ENCODE measurements at places on chromosomes 5 and 9. TPM values are rescaled to one million over a fixed set of nuclear protein-coding genes. Genes with fewer than 3 reads are reported as not detected.

DNA sequence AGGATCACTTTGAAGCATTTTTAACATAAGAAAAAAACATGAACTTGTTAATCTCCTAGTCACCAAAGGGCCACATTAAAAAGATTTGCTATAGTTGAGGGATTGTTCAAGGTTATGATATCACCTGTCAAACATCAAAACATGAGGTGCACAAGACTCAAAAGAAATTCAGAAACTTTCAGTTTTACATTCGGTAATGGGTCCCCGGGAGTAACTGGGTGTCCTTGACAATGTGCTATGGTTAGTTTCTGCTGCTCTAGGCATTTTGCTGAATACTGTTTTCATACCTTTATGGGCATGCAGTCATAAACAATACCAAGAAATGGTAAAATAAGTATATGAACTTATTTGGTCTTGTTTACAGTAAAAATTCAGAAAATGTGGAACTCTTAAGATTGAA lies 92.8 kb upstream of the EDIL3 start:
- DNase-seq: no peak

- no peak for DNase-seq
Observed at GRCh38 chr5:67817652-67818051, 397.9 kb upstream of the PIK3R1 start.

DNA sequence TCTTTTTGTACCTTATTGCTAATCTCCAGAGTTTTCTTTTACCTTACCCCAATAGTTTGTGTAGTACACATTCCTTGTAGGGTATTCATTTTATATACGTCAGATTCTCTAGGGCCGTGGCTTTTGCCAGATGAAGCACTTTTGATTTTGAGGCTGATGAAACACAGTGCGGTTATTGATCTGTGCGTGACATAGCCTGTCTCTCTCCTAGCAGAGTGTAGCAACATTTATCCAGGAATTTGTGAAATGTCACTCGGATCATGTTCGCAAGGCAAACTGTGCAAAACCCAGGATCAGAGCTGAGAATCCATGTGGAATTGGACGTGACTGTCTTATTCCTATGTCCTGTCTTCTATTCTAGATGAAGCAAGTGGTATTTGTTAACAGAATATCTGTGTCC lies 142.0 kb upstream of the SH3GL2 start:
- DNase-seq: no peak

DNA sequence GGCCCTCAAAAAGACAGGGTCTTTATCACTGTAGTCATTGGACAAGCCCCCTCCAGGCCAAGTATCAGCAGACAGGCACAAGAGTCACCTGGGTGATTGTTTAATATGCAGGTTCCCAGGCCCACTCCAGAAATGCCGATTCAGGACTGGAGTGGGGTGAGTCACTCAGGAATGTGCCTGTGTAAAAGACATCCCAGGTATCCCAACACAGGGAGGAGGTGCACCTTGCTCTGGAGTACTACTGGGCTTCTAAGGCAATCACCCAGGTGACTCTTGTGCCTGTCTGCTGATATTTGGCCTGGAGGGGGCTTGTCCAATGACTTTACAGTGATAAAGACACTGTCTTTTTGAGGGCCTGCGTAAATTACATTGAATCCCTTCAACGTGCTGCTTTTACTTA lies 40.6 kb downstream of the ACTL7B start:
- DNase-seq: no peak

- no peak for DNase-seq
Observed at GRCh38 chr9:100697339-100697738, 119.5 kb downstream of the CAVIN4 start.

Gene LCN12
- 4.1 TPM for total RNA-seq

DNA sequence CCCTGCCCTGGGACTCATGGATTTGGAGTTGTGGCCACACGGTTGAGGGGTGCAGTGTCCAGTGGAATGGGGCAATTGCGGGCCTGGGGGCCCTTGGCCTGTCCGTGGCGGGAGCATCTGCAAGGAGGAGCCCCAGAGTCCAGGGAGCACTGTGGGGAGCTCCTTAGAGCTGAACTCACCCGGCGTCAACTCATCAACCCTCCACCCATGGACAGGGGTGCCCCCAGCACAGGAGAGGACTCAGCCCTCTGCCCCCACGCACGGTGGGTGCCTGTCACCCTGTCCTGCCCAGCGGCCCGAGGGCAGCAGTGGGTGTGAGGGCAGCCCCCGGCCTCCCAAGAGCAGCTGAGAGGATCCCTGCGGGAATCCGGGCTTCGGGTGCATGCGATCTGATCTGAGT lies 550 bp upstream of the SLC6A18 start:
- no peak for DNase-seq

GRCh38 chr5:169101966-169102365 lies 199.0 kb downstream of the SLIT3 start:
- DNase-seq: no peak

GRCh38 chr5:140561753-140562523 lies 2.5 kb downstream of the APBB3 start:
- DNase-seq: no peak

DNA sequence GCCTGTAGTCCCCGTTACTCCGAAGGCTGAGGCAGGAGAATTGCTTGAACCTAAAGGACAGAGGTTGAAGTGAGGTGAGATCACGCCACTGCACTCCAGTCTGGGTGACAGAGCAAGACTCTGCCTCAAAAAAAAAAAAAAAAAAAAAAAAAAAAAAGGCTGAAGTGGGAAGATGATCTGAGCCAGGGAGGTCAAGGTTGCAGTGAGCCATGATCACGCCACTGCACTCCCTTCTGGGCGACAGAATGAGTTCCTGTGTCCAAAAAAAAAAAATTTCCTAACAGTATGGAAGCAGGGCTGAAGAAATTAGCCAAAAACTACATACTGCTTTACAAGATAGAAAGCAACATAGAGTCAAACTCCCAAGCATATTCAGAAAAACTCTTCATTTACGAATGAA lies 132.8 kb downstream of the CPLANE1 start:
- no peak for DNase-seq

GRCh38 chr9:77916410-77916819 lies 115.2 kb downstream of the GNAQ start:
- no peak for DNase-seq

DNA sequence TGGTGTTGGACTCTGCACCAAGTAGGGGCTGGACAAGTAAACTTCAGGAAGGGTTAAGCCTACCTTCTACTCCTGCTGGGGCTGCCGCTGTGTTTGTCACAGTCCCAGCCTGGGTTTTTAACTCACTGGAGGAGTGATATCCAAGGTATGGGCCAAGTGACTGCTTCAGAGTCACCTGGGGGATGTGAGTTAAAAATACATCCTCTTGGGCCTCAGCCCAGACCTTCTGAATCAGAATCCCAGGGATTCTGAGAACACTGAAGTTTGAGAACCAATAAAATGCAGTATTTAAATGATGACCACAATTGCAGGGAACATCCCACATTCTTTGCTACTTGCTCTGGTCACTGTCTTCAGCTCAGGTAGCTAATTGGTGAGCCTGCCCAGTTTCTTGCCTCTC lies 95.1 kb upstream of the DNAH5 start:
- DNase-seq: no peak

GRCh38 chr5:98771382-98772109 lies 1.9 kb upstream of the RGMB start:
- DNase-seq: peak; percentile 97

DNA sequence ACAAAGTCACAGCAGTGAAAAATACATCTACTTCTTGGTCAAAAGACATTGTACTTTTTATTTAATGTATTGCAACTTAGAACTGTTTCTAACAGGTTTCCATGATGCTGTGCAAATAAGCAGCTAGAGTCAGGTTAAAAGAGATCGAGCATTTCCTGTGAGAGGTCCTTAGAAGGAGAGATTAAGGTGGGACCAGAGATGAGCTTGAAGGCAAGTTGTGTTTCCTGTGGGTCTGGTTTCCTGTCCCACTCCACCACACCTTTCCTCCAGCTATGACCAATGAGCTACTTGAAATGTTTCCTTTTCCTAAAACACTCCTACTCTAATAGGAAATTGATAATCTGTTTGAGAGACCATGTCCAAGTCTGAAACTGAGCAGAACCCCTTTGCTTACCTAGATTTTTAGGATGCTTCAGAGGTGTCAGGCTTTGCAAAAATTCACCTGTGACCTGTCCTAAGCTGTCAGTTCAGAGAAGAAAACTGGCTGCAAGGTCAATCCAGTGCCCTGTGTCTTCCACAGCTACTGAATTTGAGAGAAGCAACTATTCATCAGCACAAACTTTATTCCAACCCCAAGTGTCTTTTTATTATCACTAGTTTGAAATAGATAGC lies 13.1 kb upstream of the RLN1 start:
- DNase-seq: no peak

- DNase-seq: no peak
Observed at GRCh38 chr9:128405780-128406171, 14.9 kb upstream of the CERCAM start.

DNA sequence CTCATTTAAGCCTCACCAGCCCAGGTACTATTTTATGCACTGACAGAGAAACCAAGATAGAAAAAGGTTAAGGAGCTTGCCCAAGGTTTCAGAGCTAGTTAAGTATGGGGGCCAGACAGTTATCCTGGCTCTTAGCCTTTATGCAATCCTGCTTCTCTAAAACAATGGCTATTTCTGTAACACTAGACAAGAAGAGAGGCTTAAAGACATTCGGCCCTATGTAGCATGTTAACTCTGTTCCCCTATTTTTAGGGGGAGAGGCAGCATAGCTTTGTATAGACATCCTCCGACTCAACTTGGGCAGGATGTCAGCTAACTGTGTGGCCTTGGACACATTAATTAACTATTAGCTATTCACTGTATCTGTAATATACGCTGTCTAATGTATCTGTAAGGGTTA lies 54.6 kb downstream of the LHFPL2 start:
- DNase-seq: no peak

Gene TEX48
- total RNA-seq: not detected
